Adipocyte (in vitro differentiated cells): ENCODE measurements at places on chromosomes 6 and 20.

- no peak for DNase-seq
Measured at GRCh38 chr20:38106461-38106860, 58.6 kb downstream of the TGM2 start.

- DNase-seq = no peak
Measured at GRCh38 chr6:161736781-161737292, 463.0 kb upstream of the AGPAT4 start.

- no peak for DNase-seq
Measured at GRCh38 chr6:154463573-154464419, 46.7 kb downstream of the CNKSR3 start.

GRCh38 chr6:112443179-112444065 lies 96.3 kb downstream of the RFPL4B start:
- peak; percentile 93 for DNase-seq

GRCh38 chr6:110575925-110576463 lies 99.6 kb upstream of the SLC22A16 start:
- DNase-seq = no peak

- DNase-seq = no peak
Measured at GRCh38 chr6:46921059-46921458, 679 bp downstream of the ADGRF5 start.

DNA sequence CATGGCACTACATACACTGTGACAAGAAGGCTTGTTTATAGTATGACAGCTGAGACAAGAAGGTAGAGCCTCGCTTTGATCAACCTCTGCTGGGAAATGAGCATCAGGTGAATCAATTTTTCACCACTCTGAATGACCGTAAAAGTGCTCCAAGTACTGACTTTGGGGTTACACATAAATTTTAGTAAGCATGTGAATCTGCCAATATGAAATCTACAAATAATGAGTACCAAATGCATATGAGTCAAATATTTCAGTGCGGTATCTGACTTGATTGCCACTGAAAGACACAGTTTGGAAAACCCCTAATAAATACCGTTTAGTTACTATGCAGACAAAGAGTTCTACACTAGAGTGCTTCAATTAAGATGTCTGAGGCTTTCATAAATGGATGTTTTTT lies 77.8 kb downstream of the ATG5 start:
- no peak for DNase-seq

DNA sequence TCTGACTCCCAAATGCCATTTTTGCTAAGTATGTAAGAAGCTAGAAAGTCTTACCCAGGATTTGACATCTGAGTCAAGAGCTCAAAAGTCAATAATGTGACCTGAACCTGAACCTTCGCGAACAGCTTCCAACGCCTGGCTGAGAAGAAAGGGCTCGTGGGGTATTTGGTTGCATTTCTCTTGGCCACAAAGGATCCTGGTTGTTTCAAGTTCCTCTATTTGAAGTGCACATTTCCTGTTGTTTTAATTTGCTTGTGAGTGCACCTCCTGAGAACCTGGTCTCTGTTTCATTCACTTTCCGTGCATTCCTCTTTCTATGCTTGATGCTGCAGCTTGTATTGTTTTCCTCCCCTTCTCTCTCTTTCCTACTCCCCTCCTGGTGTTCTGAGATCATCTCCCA lies 212.5 kb downstream of the FOXA2 start:
- DNase-seq = no peak

DNA sequence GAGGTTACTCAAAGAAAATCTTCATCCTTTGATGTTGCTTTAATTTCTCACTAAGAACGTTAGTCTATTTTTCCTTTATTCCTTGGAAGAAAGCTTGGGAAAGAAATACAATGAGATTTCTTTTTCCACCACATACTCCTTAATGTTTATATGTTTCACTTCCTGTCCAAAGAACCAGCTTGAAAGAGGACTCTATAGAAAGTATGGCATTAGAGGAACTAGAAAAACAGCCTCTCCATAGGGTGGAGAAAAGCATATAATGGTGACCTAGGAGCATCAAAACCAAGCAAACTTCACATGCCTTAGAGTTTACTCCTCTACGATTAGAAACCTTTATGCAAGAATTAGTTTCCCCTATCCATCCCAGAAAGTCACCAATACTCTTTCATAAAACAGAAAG lies 131.1 kb downstream of the OPRM1 start:
- DNase-seq = no peak

DNA sequence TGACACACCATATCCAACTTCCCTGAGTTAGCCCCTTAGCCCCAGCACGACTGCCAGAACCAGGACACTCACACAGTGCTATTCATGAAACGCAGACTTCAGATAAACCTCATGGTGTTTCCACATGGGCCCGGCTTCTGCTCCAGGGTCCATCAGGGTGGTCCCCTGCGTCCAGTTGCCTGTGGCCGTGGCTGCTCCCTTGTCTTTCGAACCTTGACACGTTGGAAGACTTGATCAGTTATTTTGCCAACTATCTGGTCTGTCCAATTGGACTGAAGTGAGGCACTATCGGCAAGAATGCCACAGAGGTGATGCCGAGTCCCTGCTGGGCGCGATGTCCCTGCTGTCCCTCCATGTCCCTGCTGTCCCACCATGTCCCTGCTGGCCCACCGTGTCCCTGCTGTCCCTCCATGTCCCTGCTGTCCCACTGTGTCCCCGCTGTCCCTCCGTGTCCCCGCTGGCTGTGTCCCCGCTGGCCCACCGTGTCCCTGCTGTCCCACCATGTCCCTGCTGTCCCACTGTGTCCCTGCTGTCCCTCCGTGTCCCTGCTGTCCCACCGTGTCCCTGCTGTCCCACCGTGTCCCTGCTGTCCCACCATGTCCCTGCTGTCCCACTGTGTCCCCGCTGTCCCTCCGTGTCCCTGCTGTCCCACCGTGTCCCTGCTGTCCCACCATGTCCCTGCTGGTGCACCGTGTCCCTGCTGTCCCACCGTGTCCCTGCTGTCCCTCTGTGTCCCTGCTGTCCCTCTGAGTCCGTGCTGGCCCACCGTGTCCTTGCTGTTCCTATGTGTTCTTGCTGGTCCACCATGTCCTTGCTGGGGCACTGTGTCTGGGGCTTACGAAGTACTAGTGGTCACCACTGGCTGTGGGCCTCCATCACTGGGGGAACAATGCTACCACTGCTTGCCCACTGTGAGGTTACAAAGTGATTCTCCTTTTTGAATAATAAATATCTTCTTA lies 251.4 kb downstream of the DLL1 start:
- no peak for DNase-seq

- DNase-seq = no peak
Measured at GRCh38 chr6:2215342-2215741, 30.1 kb downstream of the GMDS start.

DNA sequence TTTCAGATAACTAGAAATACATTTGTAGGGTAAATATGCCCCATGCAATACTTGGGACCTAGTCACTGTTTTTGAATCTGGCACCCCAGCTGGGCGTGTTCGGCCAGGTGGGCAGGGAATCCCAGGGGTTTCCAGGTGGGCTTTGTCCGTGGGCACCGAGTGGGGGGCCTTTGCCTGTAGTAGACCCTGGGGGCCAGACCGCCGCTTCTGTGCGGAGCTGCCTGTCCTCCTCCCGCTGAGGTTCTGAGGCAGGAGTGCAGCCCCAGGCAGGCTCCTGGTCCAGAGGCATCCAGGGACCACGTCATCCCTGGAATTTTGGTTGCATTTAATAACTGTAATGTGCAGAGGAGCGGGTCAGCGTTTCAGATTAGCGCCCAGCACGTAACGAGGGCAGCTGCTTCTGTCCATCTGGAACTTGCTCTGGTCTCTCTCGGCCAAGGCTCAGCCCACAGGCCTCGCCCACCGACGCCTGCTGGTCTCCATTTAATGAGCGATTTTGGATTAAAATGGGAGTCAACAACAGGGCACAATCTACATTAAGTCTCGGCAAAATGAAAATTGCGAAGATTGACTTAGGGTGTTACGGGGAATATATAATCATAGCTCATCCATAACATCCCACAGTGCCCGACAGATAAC lies 12.8 kb downstream of the BHLHE23 start:
- no peak for DNase-seq
